COLO829 (cell line): ENCODE measurements at places on chromosomes 12 and 14.

GRCh38 chr14:91245029-91245428 is 525 bp upstream of the GPR68 start:
- DNase-seq, result no peak

DNA sequence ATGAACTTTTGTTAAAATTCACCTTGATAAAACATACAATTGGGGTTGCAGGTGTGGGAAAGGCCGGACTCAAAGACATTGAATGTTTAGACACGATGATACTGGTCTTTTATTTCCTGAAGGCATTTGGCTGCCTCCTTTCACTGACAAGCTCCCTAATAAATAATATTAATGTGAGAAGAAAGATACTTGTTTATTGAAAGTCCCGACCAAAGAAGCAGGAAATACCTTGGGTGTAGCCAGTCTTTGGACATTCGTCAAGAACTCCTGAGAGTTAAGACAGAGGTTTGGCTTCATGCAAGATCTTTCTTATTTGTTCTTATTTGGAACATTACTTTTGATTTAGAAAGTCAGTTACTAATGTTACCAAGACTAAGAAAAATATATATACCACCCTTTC is 1133.8 kb upstream of the SEL1L start:
- DNase-seq, result no peak

DNA sequence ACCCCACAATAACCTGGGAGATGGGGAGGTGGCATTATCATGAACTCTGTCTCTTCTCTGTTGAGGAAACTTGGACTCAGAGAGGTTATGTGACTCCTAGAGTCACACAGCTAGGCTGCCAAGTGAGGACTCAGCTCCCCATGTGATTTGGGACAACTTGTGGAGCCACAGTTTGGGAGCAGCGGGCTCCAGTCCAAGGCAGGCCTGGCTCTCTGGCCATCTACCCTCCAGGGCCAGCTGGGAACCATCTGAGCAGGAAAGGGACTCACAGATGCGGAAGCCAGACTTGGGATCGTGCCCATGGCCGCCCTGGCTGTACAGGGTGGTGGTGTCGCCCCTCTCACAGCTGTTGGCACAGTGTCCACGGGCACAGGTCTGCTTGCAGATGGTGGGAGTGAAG is 59.1 kb downstream of the ISCA2 start:
- DNase-seq, result no peak

DNA sequence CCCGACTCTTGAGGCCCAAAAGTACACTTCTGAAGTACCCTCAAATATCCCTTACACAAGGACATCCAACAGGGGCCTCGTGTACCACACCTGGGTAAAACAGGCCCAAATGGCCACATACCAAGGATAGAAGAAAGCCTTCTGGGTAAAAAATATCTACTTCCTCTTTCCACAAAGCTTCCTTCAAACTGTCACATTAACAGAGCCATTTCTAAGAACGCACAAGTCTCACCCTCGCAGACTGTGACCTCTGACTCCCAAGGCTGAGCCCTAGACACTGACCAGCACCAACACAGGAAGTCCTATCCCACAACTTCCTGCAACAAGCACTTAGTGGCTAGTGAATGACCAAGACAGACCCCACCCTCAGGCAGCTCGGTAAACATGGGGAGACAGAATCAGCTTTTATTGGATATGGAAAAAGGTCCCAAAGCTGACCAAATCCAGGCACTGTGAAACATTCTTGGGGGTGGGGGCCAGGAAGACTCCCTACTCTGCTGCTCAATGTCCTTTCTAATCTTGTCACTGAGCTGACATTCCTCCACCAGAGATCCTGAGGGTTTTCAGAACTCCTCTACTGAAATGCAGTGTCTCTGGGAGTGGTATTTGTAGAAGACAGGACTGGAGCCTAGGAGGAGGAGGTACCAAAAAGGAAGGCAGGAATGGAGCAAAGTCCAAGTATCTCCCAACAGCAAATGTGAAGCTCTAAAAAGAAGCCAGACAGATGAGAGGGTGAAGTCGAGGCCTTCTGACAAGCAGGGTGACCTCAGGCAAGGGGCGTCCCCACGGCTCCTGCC is 15.9 kb downstream of the KCTD10 start:
- no peak for DNase-seq

GRCh38 chr12:8913702-8914032 is 642 bp upstream of the PHC1 start:
- no peak for DNase-seq

DNA sequence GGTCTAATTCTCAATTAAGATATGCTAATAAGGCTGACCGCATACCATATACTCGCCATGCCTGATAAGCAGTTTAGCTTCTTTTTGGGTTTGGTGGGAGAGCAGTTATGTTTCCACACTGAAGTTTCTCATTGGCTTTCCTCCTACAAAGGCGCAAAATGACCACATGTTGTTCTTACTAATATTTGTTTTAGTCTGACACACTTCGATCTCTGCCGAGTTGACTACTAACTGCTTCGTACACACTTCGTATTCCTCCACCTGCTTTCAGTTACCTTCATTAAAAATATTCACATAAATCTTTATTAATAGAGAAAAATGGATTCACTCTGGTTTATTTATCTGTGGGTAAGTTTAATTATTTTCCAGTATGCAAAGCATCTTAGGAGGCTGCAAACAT is 41.7 kb downstream of the EMP1 start:
- no peak for DNase-seq

GRCh38 chr14:74144789-74145188 is 60.0 kb downstream of the LIN52 start:
- DNase-seq, result no peak

- DNase-seq, result no peak
Measured at GRCh38 chr14:101926085-101926484, 38.3 kb upstream of the DYNC1H1 start.

- no peak for DNase-seq
Measured at GRCh38 chr12:103728323-103728722, 112.7 kb downstream of the NT5DC3 start.

DNA sequence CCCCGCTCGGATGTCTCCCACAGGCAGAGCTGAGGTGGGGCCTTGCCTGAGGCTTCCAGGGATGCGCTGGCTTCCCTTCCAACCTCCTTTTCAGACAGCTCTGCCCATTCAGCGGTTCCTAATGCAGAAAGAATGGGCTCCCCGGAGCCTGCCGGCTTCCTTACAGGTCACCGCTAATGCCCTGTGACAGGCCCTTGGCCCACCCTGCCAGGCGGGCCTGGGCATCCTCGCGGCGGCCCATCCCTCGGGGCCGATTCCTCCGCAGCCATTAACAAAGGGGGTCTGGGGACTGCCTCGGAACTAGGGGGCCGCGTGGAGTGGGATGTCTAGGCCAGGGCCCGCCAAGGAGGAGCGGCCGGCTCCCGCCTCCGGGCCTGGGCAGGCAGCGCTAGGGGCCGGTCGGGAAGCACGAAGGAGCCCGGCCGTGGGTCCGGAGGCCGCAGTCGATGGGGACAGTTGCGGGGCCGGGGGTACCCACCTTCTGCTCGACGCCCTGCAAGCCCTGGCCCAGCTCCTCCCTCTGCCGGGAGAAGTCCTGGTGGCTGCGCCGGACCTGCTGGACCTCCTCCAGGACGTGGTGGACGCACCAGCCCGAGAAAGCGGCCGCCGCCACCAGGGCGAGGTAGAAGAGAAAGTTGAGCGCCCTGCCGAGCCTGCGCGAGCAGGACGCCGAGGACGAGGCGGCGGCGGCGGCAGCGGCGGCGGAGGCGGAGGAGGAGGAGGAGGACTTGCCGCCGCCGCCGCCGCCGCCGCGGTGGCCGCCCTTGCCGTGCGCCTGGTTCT is 738 bp downstream of the CKAP4 start:
- peak; percentile 56 for DNase-seq

DNA sequence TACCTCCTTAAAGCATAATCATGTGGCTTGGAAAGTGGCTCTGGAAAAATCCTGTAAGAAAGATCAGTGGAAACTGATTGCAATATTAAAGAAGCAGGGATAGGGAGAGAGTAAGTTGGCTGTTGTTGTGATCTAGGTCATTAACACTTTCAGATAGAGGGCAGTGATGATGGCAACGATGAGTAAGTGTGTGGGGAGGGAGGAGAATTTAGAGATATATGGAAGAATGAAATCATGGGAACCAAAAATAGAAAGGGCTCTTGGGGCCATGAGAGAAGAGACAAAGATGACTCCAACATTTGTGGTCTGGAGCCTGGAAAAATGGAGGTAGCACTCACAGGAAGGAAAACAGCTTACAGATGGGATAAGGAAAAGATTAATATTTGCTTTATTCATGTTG is 23.3 kb downstream of the SNRPF start:
- no peak for DNase-seq

GRCh38 chr12:41264281-41264680 is 76.2 kb downstream of the PDZRN4 start:
- DNase-seq, result peak; percentile 27

DNA sequence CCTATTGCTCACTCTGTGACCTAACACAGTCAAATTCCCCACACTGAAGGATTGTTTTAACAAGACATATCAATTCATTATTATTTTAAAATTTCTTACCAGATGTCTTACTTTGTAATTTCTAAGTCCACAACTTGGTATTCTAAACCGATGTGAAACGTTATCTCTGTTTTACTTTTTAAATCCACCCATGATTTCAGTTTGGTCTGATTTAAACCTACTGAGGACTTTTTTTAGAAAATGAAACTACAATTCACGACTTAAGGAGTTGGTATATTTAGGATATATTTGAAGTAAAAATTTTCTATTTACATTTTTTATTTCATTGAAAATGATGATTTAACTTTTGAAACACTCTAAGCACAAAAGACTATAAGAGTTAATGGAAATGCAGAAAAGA is 35.1 kb upstream of the GRIP1 start:
- no peak for DNase-seq

DNA sequence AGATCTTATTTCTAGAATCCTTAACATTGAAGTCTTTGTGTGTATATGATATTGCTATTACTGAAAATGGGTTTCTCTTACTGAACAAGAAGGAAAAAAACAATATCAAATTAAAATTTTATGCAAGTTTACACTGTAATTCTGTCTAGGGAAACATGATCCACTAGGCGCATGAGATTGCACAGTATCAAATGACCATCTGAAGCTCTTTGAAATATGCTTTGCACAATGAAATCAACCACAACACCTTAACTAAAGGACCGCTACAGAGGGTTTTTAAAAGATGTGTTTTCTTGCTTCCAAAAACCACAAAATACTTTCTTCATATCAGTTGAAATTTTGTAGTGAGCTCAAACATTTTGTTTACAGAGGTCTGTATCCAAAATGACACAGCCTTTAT is 15.1 kb upstream of the KERA start:
- DNase-seq, result no peak

- DNase-seq, result no peak
Measured at GRCh38 chr12:6560501-6561205, 4.8 kb upstream of the IFFO1 start.

GRCh38 chr12:127270193-127270592 is 996.8 kb upstream of the TMEM132C start:
- DNase-seq, result no peak

DNA sequence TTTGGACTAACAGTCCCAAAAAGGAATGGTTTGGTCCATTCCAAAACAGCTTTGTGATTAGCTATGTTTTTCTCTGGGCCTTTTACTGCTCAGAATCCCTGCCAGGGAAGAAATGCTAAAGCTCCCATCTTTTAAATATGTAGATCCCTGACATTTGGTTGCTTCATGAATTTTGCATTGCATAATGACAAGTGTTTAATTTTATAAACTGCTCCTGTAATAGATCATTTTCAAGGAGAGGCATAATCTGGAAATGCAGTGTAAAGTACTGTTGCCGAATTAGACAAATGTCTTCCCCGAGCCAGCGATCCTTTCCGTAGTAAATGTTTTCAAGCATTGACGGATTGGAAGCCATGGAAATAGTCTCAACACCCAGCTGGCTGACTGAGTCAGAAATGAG is 291.3 kb upstream of the PRKD1 start:
- no peak for DNase-seq

- peak; percentile 70 for DNase-seq
Measured at GRCh38 chr12:115752913-115753726, 524.4 kb downstream of the MED13L start.

GRCh38 chr14:89912667-89913211 is 41.8 kb downstream of the EFCAB11 start:
- peak; percentile 64 for DNase-seq

DNA sequence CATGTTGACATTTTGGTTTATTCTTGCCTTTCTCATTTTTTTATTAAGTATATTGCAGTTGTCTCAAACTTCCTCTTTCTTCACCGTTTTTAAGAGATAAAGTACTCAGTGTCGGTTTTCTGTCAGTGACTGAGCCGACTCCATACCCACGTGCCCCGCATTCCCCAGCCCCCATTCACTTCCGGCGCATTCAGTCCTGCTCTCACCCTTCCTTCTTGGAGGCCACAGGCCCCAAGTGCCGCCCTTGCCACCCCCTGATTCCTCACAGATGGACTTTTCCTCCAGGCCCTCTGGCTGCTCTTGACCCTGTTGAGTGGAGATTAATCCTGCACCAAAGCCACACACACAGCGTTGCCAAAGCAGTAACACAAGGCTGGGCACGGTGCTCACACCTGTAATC is 19.1 kb upstream of the DNAH10 start:
- DNase-seq, result no peak

DNA sequence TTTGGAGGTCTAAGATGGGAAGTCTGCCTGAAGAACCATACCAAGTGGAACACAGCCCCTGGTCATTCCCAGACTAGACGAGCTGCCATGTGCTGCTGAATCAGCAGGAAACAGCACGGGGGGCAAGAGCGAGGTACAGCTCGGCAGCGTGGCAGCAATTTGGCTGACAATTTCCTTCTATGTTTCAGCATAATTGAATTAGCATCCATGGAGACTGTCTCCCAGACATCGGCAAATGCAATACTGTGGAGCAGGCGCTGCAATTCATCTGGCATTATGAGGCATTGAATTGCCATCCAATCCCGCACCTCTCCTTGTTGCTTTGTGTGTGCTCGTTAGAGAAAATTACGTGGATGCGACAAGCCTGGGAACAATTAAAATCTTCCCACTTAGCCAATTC is 46.0 kb upstream of the CCDC60 start:
- no peak for DNase-seq

DNA sequence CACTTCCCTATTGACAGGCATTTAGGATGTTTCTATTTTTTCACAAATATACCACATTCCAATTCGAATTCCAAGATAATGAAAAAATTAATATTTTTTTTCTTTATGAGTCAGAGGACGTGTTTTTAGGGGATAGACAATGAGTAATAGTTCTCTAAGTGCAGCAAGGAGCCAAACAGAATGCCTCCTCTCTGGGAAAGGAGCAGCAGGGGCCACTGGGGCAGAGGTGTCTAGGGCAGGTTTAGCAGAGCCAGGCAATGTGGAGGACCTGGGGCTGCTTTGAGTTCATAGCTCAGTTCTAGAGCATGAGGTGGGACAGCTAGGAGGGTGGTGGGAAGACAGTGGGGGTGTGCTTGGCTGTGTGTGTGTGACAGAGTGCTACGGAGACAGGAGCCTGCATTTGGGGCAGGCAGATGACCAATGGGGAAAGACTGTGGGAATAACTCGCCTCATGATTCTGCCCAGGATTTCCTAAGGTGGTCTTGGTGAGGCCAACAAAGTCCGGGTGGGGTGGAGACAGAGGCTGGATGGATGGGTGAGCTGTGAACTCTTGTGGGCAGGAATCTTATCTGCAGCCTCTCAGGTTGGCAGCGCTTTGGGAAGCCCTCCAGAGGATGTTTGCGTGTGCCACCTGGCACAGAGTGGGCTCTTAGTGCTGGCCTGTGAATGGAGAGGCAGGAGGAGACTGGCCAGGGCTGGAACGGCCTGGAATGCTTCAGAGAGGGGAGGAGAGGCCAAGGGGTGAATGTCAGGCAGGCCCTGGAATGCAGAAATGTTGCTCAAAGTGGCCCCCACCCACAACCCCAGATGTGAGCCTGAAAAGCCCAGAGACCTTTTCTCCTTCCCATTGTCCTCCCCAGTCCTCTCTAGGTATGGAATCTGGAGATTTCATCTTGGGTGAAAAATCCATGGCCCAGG is 2.4 kb upstream of the KRT7 start:
- no peak for DNase-seq
